ENCODE measurements at places on chromosomes 16 and 17. TPM values are rescaled to one million over a fixed set of nuclear protein-coding genes. Genes with fewer than 3 reads are reported as not detected.

The SDR42E2 gene
- not detected for total RNA-seq

The CD300H gene
- not detected for total RNA-seq

The SECTM1 gene
- total RNA-seq: 0.28 TPM

The TEKT5 gene
- not detected for total RNA-seq

The CDH3 gene
- 97.2 TPM for total RNA-seq

The ICAM2 gene
- total RNA-seq: 0.35 TPM

The CIBAR2 gene
- total RNA-seq: not detected

The ATP6V0A1 gene
- 47.8 TPM for total RNA-seq

The NPB gene
- total RNA-seq: 2.1 TPM

The KRTAP4-5 gene
- total RNA-seq: not detected

The SLC4A1 gene
- total RNA-seq: 0.13 TPM

The CACNA1G gene
- total RNA-seq: 1.7 TPM

The NFATC2IP gene
- 68.8 TPM for total RNA-seq

The NOXO1 gene
- total RNA-seq: 1.7 TPM

The SBK1 gene
- 69.7 TPM for total RNA-seq

The TBC1D3B gene
- 8.8 TPM for total RNA-seq

The NACA2 gene
- total RNA-seq: not detected

The RHBDF1 gene
- 34.6 TPM for total RNA-seq

The KRTAP2-2 gene
- not detected for total RNA-seq

The SGSH gene
- total RNA-seq: 21.6 TPM

The SPAG7 gene
- 105 TPM for total RNA-seq

The TPSB2 gene
- not detected for total RNA-seq

The DOK4 gene
- 13.1 TPM for total RNA-seq

The MYO15A gene
- 2.5 TPM for total RNA-seq

The DGKE gene
- 4.9 TPM for total RNA-seq

The BICDL2 gene
- total RNA-seq: 13.5 TPM

The HIC1 gene
- total RNA-seq: 2.7 TPM

The KIF22 gene
- total RNA-seq: 148 TPM

The GJD3 gene
- total RNA-seq: not detected

The CCDC40 gene
- 8.9 TPM for total RNA-seq

The SLC16A11 gene
- total RNA-seq: not detected

The IRF8 gene
- not detected for total RNA-seq

The C17orf50 gene
- total RNA-seq: not detected

The CDH1 gene
- total RNA-seq: 237 TPM

The C17orf78 gene
- not detected for total RNA-seq

The CSH2 gene
- total RNA-seq: not detected

The HBA1 gene
- 7.2 TPM for total RNA-seq

The NPIPA3 gene
- total RNA-seq: 1.3 TPM

The BAIAP3 gene
- total RNA-seq: 6.8 TPM

The PABPN1L gene
- total RNA-seq: not detected

The KRTAP9-8 gene
- not detected for total RNA-seq

The TMC7 gene
- total RNA-seq: 4.3 TPM

The TAC4 gene
- not detected for total RNA-seq

The KRT25 gene
- not detected for total RNA-seq

The P2RX1 gene
- 0.09 TPM for total RNA-seq

The SMARCE1 gene
- total RNA-seq: 126 TPM

The AHSP gene
- 1.6 TPM for total RNA-seq

The KCNJ16 gene
- not detected for total RNA-seq

The NOG gene
- not detected for total RNA-seq

The AURKB gene
- total RNA-seq: 171 TPM

The PRR29 gene
- total RNA-seq: 1.5 TPM

The VWA3A gene
- total RNA-seq: not detected

The UMOD gene
- total RNA-seq: not detected
